Fibroblast of skin of right biceps (primary cell): ENCODE measurements at places on chromosomes 5 and 9.

DNA sequence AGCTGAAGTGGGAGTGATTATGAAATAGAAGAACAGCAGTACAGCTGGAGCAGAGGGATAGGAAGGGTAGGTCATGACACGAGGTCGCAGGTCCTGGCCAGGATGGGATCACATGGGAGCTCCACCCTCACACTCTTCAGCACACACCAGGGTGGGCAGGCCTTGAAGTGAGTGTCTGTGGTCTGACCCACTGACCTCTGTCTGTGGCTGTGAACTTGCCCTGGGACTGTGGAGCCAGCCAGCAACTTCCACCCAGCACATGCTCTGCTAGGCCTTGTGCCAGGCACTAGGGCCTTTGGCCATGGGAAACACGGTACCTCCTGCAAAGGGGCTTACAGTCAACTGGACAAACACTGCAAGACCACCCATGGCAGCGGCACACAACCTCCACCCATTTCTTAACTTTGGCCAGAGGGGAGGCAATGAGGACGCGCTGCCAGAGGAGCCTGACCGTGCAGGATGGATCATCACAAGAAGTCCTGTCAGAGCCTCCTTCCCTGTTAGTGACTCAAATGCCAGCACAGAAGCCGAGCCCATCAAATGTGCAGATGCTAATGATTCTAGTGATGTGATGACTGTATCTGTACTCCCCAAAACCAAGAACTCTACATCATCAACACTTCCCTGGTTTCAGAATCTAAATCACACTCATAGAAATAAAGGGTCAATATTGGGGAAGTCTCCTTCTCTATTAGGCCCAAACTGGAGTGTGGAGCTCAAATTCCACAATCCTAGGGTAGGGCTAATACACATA lies 113.6 kb downstream of the DPYSL3 start:
- DNase-seq: no peak

- no peak for DNase-seq
Observed at GRCh38 chr9:136538599-136539426, 7.0 kb downstream of the NOTCH1 start.

- DNase-seq: peak; percentile 25
Observed at GRCh38 chr5:19988457-19988856, 457 bp upstream of the CDH18 start.

DNA sequence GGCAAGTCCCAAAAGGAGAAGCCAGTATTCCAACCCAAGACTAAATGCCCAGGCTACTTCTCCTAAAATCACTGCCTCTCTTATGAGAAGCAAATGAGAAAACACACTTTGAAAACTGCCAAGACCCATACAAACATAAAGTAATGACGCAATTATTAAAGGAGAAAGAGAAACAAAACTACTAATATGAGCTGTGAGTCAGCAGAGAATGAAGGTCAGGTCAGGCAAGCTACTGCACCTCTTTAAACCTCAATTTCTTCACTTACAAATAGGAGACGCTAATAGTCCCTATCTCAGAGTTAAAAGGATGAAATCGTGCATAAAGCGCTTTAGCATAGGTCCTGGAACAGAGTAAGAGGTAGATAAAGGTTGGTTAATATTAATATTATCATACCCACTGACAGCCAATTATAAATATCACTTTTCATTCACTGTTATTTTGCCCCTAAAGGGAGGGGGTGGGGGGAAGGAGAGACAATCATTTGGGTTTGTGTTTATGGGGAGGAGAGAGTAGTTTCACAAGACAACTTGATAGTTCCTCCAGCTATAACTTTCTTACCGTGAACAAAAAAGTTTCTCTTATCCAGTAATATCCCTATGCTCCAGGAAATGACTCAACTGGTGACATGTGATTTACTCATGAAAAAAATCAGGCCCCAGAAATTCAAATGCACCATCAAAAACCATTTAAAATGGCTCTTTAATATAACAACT lies 3.6 kb downstream of the PSMB7 start:
- peak; percentile 63 for DNase-seq

DNA sequence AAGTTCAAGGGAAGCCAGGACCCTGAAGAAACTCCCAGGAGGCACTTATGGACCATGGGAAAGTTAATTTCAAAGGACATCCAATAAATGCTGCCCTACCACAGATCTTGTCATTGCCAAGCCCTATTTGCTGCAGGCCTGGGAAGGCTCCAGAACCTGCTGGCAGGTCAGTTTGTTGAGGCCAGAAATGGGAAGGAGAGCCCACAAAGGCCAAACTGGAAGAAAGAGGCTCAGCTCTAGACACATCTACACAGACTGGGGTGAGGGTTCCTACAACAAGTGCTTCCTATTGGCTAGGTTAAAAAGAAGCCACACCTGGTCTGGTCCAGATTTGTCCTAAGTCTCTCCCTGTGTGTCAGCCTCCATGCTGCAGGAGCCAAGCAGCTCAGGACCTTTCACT lies 94.4 kb downstream of the SIL1 start:
- no peak for DNase-seq

- peak; percentile 18 for DNase-seq
Observed at GRCh38 chr9:21964925-21965385, 29.2 kb downstream of the CDKN2A start.

DNA sequence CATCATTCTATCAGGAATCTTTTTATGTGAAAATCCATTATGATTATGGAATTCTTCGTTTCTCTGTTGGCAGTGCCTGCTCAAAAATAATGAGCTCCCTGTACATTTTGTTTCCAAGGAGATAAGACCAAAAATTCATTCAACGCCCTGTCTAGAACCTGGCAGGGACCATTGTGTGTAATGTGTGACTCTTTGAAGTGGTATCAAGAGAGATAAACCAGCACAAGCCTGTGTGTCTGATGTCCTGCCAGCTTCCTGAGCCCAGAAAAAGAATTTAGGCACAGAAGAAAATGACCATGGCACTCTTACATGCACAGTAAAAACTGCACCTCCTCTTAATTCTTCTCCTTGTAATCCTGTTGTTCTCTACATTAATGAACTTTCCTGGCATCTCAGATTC lies 177.4 kb downstream of the SAXO1 start:
- DNase-seq: no peak

DNA sequence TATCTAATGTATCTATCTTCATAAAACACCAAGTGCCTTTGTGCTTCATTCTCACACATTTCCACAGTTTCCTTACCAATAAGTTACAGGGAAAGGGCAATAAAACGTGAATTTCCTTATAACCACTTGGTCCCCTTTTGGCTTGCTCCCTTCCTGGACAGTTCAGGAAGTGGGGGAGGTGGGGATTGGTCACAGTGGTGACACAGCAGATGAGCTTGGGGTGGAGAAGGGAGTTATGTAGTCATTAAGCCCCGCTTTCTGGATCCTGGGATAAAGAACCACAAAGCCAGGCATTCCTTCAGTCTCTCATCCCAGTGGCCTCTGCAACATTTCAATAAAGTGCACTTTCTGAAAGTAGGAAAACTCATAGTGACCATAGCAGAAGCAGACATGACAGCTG lies 47.1 kb upstream of the FYB1 start:
- DNase-seq: peak; percentile 51
